ENCODE measurements at places on chromosomes 7 and 10.
A peak's percentile ranks its signal among the peaks of the same experiment; 100 is the strongest.

DNA sequence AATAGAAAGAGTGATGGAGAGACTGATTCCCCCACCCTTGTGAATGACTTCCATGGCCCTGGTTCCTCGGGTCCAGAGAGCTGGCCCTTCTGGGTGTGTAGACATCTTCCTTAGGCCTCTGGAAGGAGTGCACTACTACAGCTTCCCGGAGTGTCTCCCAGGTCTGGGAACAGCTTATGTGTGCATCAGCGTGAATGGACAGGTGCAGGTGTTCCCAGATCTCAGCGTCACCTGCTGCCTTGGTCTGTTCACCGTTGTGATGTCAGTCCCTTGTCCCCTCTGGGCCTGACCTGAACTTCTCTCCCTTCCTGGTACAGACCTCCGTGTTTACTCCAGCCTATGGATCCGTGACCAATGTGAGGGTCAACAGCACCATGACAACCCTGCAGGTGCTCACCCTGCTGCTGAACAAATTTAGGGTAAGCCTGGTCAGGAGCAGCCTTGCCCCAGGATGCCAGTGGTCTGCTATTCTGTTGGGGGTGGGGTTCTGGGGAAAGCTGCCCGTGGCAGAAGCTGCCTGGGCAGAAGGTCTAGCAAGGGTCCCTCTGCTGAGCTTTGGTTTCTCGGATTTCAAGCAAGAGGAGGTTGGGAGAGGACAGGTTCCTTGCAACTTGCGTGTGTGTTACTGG is 10.5 kb upstream of the DEPP1 start:
- no peak for DNase-seq

- no peak for DNase-seq
Observed at GRCh38 chr10:110865186-110865808, 6.4 kb upstream of the PDCD4 start.

DNA sequence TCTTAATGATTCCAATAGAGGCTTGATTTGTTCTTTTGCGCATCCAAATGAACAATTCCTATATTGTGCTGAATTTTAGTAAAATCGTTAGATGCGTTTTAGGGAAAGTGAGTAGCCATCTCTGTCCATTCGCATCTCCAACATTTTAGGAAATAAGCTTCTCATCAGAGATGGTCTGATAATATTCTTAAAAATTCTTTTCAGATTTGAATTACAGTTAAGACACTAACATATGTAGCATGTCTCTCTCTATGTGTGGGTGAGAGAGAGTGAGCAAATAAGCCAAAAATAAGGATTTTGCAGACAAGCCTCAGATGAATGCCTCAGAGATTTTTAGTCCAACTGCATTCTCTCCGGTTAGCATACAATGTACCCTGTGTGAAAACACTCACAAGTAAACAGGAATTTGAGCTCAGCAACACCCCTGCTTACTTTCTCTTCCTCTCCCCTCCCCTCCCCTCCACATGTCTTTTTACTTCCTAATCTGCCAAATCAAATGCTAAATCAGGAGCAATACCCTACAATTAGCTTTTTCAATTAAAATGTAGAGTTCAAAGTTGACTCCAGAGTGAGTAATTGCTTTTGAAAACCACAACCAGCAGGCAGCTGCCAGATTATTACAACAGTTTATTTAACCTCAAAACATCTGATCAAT is 354.4 kb downstream of the CRPPA start:
- no peak for DNase-seq

DNA sequence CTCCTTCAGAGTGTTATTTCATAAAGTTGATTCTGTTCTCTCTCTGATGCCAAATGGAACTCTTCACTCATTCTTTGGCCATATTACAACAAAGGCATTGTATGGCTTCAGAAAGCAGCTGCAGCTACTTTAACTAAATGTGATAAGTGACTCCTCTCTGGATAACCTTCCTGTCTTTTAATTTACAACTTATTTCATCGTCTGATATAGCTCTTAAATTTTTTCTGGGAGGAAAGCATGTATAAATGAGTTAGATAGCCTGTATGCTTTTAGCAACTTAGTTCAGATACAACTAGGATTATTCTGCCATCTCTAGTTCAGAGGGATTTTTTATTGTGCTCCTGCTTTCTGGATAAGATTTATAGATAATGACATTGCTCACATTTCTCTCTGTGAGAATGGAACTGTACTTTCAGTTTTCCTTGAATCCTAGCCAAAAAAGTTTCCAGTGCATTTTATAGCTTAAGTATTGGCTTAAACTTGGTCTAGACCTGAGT is 57.5 kb downstream of the KLHDC10 start:
- no peak for DNase-seq

DNA sequence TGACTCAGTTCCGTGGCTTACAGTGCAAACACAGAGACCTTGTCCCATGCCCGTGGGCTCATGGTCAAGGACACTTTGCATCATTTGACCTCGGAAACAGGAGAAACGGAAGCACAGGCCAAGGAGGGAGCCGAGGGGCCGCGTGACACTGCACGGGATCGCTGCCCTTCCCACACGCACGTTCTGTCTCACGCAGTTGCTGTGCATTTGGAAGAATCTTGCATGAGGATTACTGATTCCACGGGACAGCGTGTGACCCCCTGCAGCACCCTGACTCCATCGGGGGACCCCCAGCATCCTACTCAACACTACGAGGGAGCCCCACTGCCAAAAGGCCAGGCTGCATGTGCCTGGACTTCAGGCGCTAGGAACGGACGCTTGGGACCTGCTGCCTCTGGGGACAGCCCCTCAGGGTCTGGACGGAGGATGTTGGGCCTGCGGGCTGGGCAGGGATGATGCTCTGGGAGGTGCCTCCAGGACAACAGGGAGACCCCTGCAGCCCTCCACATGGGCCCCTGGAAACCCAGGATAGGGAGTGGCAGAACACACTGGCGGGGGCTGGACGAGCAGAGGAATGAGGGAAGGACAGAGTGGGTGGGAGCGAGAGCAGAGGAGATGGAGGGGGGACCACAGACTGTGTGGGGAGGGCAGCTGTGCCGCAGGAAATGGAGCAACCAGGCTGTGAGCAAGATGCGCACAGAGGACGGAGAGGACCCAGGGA is 222.2 kb downstream of the DNAJB6 start:
- DNase-seq, result peak; percentile 40

DNA sequence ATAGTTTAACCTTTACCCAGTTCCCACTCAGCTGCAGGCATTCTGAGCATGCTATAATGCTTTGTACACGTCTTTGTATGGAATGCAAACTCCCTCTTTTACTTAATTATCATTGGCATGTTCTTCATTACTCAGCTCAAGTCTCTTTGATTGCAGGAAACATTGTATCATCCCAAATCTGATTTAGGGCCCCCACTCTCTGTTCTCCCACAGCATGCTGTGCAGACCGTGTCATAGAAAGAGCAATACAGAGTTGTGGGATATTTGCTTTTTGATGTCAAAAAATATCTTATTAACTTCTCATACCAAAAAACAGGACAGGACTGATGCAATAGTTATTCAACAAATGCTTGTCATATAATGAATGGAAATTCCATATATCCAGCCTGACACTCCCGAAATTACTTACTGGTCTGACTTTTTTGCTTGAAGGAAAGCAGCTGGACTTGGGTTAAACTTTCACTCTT is 1081.5 kb upstream of the C7orf33 start:
- DNase-seq, result no peak

- DNase-seq, result no peak
Observed at GRCh38 chr7:112334366-112334765, 115.9 kb upstream of the IFRD1 start.

- no peak for DNase-seq
Observed at GRCh38 chr7:39044489-39044888, 66.8 kb downstream of the POU6F2 start.

DNA sequence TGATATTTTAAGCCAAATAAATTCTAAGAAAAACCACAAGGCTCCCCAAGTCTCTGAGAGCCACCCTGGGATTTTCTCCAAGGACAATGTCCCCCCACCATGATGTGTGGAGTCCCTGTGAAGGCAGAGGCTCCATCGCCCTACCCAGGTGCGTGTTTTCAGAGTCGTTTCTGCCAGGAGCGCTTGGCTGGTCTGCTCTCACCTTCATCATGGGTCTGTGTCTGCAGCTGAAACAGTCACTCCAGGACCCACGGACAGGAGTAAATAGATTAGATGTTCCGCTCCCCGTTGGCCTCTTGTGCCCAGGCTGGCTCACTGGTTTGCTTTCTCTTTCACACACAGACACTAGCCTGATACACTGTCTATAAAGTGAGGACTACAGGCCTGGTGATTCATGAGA is 217.5 kb downstream of the SFMBT2 start:
- no peak for DNase-seq

DNA sequence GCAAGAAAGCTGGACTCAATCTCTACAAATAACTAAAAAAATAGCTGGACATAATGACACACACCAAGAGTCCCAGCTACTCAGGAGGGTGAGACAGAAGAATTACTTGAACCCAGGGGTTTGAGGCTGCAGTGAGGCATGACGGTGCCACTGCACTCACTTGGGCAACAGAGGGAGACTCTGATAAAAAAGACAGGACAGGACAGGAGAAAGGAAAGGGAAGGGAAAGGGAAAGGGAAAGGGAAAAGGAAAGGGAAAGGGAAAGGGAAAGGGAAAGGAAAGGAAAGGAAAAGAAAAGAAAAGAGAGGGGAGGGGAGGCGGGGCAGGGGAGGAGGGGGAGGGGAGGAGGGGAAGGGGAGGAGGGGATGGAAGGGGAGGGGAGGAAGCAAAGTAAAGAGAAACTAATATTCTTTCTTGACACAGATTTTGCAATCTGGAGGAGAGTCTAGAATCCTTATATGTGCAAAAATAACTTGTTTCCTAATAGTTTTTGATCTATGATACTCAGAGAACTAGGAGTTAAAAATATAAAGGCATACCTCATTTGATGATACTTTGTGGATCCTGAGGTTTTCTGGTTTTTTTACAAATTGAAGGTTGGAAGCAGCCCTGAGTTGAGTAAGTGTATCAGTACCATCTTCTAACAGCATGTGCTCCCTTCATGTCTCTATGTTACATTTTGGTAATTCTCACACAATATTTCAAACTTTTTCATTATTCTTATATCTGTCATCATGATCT is 8.0 kb downstream of the SAR1A start:
- DNase-seq, result no peak
